ENCODE measurements at places on chromosomes 5 and 9.

- no peak for DNase-seq
Measured at GRCh38 chr9:105295986-105296385, 51.5 kb downstream of the SLC44A1 start.

DNA sequence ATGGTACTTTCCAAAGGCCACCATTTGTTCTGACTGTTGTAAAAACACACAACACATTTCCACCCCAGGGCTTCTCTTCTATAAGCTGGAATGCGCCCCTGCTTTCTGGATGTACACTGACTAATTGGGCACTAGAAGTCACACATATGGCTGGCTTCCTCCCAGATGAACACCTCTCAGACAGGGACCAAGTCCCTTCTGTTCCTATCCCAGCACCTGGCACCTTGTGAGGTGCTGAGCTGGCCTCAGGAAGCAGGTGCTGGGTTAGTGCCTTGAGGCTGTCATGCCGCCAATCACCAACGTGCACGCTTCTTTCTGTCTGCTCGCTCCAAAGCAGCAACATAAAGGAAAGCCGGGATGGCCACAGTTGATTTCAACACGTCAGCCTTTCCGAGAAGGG lies 93.2 kb downstream of the FSTL4 start:
- DNase-seq, result no peak

- no peak for DNase-seq
Measured at GRCh38 chr5:76532052-76532451, 91.2 kb downstream of the F2RL2 start.

DNA sequence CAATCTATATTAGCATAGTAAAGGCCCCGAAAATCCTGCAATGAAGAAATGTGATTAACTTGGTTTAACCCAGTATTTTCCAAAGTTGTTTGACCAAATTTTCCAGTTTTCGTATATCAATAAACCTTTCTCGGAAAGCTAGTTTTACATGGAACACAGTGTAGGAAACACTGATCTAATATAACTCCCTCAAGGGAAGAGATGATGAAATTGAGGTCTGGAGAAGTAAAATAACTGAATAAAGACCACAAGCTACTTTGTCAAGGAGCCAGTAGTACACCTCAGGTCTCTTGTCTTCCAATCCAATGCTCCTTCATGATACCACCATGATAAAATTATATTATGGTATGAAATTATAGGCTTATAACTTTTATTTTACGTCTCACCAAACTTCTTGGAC lies 118.1 kb upstream of the TARS1 start:
- no peak for DNase-seq

- no peak for DNase-seq
Measured at GRCh38 chr9:89983411-89983810, 378.6 kb downstream of the GADD45G start.

DNA sequence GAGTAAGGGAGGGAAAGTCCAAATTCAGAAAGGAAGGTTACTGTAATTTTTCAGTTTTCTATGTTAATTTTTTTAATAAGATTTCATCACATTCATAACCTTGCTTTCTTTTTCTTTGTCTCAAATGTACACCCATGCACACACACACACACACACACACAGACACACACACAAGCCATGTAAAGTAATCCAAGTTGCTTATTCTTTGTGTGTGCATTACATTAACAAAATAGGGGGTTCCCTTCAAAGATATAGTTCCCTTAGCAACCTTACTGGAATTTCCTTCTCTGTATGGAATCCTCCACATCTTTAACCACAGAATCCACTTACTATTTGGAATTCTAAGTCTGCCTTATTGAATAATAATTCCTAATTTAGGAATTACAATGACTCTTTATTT lies 32.7 kb downstream of the ZNF366 start:
- no peak for DNase-seq

DNA sequence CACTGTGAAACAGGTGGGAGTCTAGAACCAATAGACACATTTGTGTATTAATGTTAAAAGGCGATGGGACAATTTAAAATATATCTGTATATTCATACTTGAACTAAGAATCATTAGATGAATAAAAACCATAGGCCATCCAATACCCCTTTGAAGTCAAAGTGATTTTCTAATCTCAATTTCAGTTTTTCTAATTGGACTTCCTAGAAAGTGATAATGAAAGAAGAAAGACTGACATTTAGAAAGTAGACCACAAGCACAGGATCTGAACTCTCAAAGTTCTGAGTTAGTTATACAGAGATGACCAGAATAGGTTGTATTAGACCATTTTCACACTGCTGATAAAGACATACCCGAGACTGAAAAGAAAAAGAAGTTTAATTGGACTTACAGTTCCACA lies 412.8 kb upstream of the PIK3R1 start:
- no peak for DNase-seq

GRCh38 chr5:105331558-105331957 lies 1769.0 kb upstream of the NUDT12 start:
- no peak for DNase-seq

GRCh38 chr5:95533761-95534160 lies 21.0 kb downstream of the SKIC3 start:
- no peak for DNase-seq

DNA sequence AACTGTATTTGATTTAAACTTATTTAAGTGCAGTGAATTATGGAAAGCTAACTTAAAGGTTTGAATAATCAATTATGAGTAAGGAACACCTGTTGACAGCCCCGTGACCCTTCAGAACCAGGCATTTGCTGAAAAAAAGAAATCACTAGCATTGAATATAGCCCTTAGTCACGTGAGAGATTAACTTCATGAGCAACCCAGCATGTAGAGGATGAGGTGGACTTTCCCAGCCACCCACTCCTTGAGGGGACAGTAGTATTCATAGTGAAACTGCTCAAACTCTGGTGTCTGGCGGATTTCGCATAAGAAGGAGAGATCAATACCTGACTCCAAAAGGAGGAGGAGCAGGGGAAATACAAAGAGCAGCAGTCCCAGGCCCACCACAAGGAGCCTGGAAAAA lies 184.8 kb upstream of the RASEF start:
- DNase-seq, result no peak

DNA sequence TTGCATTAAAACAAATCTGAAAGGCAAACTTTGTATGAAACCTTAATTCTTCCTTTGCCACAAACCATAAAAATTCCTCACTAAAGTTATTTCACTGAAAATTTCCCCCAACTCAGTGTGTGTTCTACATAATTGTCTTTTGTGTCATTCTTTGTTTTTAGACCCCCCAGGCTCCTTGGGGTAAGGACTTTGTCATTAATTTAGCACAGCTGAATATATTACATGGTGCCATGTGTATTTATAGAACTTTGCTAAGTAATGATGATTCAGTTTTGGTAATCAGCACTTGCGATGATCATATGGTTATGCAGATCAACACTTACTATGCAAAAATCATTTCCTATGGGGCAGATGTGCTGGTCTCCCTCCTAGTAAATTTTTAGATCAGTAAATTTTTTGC lies 712.1 kb upstream of the MEF2C start:
- no peak for DNase-seq

GRCh38 chr5:1039706-1040260 lies 31.2 kb downstream of the NKD2 start:
- no peak for DNase-seq

Data from HepG2 (cell line).